ENCODE measurements at places on chromosomes 6 and 20.

GRCh38 chr6:103107985-103108384, 1714.5 kb downstream of the GRIK2 start:
- no peak for DNase-seq

GRCh38 chr6:157755032-157755745, 67.9 kb upstream of the SNX9 start:
- no peak for DNase-seq

GRCh38 chr6:73394577-73395354, at the start of gene DDX43:
TSS of gene DDX43 (plus strand) at chr6:73394828. CDS start at chr6:73394906, 78 bp downstream.
- peak; percentile 57 for DNase-seq

DNA sequence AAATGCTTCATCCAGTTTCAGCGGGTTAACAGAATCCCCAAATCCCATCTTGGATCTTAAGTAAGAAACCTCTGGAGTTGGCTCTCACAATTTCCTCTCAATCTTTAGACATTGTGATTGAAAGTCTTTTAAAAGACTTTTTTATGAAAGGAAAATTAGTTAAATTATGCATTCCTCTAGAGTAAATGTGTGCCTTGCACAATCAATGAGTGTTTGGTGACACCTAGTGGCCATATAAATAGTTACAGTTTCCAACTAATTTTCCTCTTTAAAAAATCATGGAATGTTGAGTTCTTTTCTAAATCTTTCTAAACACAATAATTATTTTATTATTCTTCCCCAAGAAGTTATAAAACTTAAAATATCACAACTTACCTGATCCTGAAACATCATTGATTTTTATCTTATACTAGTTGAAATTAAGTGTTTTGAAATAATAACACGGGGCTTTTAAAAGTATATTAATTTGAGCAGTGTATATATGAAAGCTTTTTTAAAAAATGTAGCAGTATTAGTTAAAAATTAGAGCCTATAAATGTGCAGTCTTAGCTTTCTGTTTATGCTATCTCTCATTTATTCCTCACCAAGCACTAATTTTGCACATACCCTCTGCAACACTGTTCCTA, 66.4 kb downstream of the PKHD1 start:
- no peak for DNase-seq

DNA sequence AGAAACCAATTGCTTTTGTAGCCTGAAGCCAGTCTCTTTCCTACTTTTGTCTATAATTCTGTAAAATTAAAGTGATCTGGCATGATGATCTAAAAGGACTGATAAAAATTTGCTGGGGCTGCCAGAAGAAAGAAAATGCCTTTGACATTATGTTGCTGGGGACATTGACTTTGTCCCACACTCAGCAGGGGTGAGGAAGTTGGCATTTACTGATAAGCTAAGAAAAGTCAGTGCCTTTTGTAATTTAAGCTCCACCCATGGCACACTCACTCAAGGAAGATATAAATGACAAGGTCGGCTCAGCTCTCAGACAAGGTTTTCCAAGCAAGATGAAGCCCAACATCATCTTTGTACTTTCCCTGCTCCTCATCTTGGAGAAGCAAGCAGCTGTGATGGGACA, at the start of gene SEMG1:
SEMG1 (plus strand) TSS at position 309 of the 400 bp plus-strand sequence; CDS start at position 330, 21 bp downstream.
- DNase-seq = no peak

DNA sequence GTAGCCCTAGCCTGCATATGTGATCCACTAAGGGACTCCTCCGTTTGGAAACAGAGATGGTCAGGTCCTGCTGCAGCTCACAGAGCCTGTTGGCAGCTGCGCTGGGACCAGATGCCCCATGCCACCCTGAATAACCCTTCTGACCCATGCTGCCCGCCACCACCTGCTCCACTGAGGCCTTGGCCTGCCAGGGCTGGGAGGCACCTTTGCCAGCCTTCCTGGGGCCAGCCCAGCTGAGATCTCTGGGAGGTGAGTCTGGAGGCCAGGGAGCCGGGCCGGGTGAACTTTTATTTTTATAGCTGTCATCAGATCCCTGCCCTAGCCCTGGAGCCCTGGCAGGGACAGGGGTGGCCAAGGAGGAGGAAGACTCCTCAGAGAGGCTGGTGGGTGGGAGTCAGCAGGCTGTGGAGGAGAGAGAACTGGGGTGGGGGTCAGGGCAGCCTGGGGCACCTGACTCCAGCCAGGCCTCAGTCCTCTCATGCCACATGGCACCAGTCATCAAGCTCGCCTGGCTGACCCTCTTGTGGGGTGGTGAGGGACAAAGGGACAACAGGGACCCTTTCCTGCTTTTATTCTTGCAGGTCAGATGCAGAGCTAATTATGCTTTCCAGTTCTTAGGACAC, 10.0 kb downstream of the CEBPB start:
- DNase-seq = no peak

- DNase-seq = no peak
Measured at GRCh38 chr6:27136077-27136644, 111.3 kb upstream of the PRSS16 start.

DNA sequence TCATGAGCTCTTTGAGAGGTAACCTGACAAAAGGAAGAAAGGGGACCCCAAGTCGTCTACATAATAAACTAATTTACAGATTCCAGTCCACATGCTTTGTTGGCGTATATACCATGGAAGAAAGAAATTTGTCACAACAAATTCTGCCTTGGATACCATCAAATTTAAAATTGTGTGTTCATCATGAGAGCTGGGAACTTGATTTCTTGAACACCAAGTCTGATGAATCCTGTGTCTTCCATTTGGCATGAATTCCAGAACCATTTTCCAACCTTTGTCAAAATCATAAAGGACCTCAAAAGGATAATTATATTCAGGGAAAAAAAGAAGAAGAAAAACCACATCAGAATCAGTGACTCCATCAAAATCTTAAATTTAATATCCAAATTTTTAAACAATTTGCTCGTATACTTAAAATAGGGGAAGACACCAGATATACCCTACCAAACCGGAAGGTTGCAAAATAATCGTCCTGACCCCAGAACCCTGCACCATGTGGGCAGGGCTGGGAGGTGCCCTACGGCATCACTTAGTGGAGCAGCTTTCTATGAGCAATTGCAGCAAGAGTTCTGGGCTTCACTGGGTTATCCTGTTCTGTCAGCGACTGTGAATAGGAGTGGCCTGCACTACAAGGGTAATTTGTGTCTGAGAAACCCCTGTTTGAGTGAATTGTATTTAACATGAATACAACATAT, 74.1 kb upstream of the INSM1 start:
- DNase-seq = no peak

DNA sequence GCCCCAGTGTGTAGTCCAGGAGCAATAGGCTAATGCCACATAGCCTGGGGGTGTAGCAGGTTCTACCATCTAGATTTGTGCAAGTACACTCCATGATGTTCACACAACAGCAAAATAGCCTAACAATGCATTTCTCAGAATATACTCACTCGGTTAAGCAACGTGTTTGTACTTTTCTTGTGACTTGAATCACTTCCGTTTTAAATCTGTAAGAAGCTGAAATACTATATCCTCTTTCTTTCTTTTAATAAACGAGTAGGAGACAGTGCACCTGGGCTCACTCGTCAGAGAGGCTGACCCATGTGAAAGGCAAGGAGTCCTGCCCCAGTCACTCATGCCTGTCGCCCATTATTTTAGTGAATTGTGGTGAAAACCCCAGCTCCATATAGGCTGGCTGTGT, 201.6 kb downstream of the FOXA2 start:
- DNase-seq = no peak

- DNase-seq = no peak
Measured at GRCh38 chr6:147750413-147750812, 241.9 kb downstream of the SAMD5 start.

Data from right forelimb (tissue), 1 donor.